B cell (primary cell): ENCODE measurements at places on chromosomes 1 and 21. TPM values are rescaled to one million over a fixed set of nuclear protein-coding genes. Genes with fewer than 3 reads are reported as not detected.

Gene SLFNL1
- 0.18 and 0.35 TPM in 2 replicates for polyA plus RNA-seq

Gene PLEKHN1
- 0.36 and 0.37 TPM in 2 replicates for polyA plus RNA-seq

Gene LINGO4
- not detected in 2 replicates for polyA plus RNA-seq

Gene C8A
- polyA plus RNA-seq = not detected in 2 replicates

Gene CELA3A
- polyA plus RNA-seq = not detected in 2 replicates

Gene PIGV
- 8.0 and 9.2 TPM in 2 replicates for polyA plus RNA-seq

Gene BOLA1
- 6.9 and 15.0 TPM in 2 replicates for polyA plus RNA-seq

Gene FAM131C
- not detected in 2 replicates for polyA plus RNA-seq

Gene LCK
- 23.8 and 35.2 TPM in 2 replicates for polyA plus RNA-seq

Gene ATP6V1G3
- polyA plus RNA-seq = not detected in 2 replicates

Gene MX2
- polyA plus RNA-seq = 39.8 and 51.2 TPM in 2 replicates

Gene FAM151A
- polyA plus RNA-seq = not detected in 2 replicates

Gene CASQ2
- not detected in 2 replicates for polyA plus RNA-seq

Gene CD84
- polyA plus RNA-seq = 19.8 and 20.4 TPM in 2 replicates

Gene ADGRL4
- polyA plus RNA-seq = not detected in 2 replicates

Gene ITLN1
- not detected in 2 replicates for polyA plus RNA-seq

Gene CFHR5
- not detected in 2 replicates for polyA plus RNA-seq

Gene LCE6A
- not detected in 2 replicates for polyA plus RNA-seq

Gene SPATA6
- 0.61 and 1.9 TPM in 2 replicates for polyA plus RNA-seq

Gene C1QA
- 0.16 and 0.27 TPM in 2 replicates for polyA plus RNA-seq

Gene SHCBP1L
- polyA plus RNA-seq = not detected in 2 replicates

Gene TRIM46
- 3.4 TPM in 2 replicates for polyA plus RNA-seq

Gene PRAMEF12
- not detected in 2 replicates for polyA plus RNA-seq

Gene BLACAT1
- polyA plus RNA-seq = 0.03 TPM in 1 of 2 replicates, not detected in the other

Gene CA14
- not detected in 2 replicates for polyA plus RNA-seq

Gene ZNF697
- not detected in 2 replicates for polyA plus RNA-seq

Gene C4BPA
- not detected in 2 replicates for polyA plus RNA-seq

Gene RIPK4
- 0.07 TPM in 1 of 2 replicates, not detected in the other for polyA plus RNA-seq

Gene OR2L5
- polyA plus RNA-seq = 0.09 and 0.13 TPM in 2 replicates

Gene SPATA17
- not detected in 2 replicates for polyA plus RNA-seq

Gene ATAD3C
- polyA plus RNA-seq = 1.1 TPM in 2 replicates

Gene HOOK1
- 2.0 and 4.3 TPM in 2 replicates for polyA plus RNA-seq

Gene AQP10
- 0.06 TPM in 1 of 2 replicates, not detected in the other for polyA plus RNA-seq

Gene CCNL2
- polyA plus RNA-seq = 263 and 333 TPM in 2 replicates

Gene COPA
- 37.9 and 39.1 TPM in 2 replicates for polyA plus RNA-seq

Gene TTC39A
- not detected in 2 replicates for polyA plus RNA-seq

Gene ARMH1
- 225 and 253 TPM in 2 replicates for polyA plus RNA-seq

Gene IL20
- not detected in 2 replicates for polyA plus RNA-seq

Gene OR2L8
- polyA plus RNA-seq = 0.20 TPM in 1 of 2 replicates, not detected in the other

Gene TSSK3
- 1.5 and 1.8 TPM in 2 replicates for polyA plus RNA-seq

Gene FAM163A
- not detected in 2 replicates for polyA plus RNA-seq
